Activated CD8-positive, alpha-beta memory T cell treated with anti-CD3 and anti-CD28 coated beads for 4 hours (primary cell): ENCODE measurements at places on chromosomes 2 and 18.

DNA sequence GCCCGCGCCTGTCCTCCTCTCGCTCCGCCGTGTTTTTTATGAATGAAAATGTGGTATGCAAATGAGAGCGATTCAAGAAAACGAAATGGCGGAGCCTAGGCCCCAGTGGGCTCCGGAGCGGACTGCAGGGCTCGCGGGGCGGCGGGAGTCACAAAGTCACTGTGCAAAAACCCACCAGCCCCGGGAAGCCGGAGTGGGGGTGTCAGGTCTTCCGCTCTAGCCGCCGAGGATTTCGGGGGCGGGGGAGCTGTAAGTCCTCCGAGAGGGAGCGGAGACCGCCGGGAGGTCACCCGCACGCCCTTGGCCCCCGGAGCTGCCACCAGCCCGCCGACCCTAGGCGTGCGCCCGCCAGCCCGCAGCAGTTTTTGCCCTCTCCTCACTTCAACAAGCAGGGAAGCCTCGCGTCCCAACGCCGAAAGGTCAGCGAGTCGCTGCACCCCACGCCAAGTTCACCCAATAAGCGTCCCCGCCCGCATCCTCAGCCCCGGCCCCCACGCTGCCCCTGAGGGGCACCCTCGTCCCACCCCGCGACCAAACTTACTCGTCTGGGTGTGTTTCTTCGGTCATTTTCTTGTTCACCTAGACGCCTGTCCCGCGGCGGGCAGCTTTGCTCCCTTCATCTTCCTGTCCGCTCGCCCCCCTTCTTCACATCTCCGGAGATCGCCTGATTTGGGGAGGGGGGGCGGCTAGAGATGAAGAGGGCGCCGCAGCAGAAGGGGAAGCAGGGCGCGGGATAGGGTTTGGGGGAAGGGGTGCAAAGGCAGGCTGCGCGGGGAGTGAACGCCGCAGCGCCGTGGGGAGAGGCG, 775 bp downstream of the SPRED2 start:
- no peak for DNase-seq

GRCh38 chr2:191049728-191050639, 36.0 kb upstream of the STAT1 start:
- no peak for DNase-seq

DNA sequence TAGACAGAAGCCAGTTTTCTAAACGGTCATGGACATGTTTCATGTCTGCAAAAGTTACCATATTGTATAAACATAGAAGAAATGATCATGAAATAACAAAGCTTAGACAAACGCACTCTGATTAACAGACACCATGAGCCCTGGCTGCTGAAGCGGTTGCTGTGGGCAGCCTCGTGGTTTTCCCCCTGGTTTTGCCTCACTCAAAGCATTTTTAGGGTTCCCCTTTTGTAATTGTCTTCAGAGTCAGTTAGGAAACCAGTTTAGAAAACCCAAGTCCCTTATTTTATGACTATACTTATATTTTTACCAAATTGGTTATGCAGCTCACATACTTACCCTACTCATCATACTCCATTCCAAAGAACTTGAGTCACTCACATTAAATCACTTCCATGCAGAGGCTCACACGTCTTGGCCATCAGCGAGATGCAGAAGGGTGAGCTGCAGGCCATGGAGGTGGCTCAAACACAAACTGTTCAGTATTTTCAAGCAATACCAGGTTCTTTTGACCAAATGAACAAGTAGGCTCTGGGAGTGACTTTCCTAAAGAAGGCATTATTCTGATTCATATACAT, 105.6 kb upstream of the SALL3 start:
- no peak for DNase-seq

- no peak for DNase-seq
Observed at GRCh38 chr2:224847961-224848850, 132.0 kb upstream of the CCDC195 start.

DNA sequence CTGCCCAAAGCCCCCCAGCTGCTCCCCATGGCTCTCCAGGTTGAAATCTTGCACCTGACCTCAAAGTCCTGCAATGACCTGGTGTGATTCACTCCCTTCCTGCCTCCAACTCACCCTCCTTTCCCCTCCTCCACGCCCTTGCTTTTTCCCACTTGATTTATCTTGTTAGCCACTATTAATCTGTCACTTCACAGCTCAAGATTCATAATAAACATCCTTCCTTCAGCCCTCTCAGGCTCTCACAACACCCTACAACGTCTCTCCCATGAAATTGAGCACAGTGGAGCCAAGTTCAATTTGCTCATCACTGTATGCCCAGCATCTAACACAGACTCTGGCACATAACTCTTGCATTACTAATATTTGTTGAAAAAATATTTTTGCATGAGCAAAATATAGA, 85.6 kb upstream of the SLC35G4 start:
- DNase-seq: no peak

- DNase-seq: no peak
Observed at GRCh38 chr2:152647552-152647951, 69.7 kb downstream of the PRPF40A start.

GRCh38 chr2:132664096-132664495, 5.9 kb downstream of the LYPD1 start:
- DNase-seq: no peak

GRCh38 chr2:28717339-28717758, 34.3 kb upstream of the PPP1CB start:
- no peak for DNase-seq

DNA sequence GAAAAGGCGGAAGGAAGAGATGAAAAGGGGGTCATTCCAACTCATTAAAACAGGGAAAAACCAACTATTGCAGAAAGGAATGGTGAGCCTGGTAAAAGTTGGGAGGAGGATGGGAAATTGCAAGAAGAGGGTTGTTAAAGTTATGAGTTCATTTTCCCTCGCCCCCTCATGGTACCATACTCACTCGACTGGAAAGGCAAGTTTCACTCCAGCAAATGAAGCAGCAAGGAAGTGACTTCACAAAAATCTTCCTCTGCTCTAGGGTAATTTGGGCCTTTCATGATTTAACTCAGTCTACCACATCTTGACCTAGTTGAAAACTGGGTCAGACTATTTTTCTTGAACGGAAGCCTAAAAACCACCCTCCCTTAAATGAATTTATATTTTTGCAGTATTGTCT, 22.8 kb upstream of the DAW1 start:
- no peak for DNase-seq

DNA sequence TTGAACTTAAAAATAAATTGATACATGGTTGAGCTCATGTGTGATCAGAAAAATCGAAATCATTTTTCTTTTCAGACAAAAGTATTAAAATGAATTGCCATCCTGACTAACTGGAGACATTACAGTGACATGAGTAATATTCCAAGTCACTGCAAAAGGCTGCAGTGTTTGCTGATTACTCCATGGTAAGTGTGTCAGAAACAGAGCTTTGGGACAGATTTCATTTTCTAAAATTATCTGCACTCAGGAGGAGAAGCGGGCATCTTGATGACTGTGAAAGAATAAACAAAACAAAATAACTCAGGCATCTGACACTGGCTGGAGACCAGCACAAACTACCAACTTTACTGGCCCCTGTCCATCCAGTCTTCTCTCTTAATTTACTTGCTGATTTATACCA, 312.3 kb upstream of the PIK3C3 start:
- DNase-seq: no peak

- DNase-seq: no peak
Observed at GRCh38 chr2:187009483-187010239, 160.7 kb upstream of the ZSWIM2 start.

DNA sequence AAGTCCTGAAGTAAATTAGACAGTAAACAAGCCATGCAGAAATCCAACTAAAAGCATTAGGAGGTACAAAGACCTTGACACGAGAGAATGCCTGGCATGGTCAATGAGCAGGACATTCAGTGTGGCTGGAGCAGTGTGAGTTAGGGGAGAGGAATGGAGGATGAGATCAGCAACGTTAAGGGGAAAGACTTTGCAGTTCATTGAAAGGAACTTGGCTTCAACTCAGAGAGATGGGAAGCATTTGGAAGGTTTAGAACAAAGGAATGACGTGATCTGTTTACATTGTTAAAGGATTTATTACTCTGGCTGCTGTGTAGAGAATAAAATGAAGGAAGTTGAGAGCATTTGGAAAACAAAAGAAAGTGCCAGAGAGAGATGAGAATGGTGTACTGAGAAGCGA, 621.3 kb downstream of the XIRP2 start:
- no peak for DNase-seq

DNA sequence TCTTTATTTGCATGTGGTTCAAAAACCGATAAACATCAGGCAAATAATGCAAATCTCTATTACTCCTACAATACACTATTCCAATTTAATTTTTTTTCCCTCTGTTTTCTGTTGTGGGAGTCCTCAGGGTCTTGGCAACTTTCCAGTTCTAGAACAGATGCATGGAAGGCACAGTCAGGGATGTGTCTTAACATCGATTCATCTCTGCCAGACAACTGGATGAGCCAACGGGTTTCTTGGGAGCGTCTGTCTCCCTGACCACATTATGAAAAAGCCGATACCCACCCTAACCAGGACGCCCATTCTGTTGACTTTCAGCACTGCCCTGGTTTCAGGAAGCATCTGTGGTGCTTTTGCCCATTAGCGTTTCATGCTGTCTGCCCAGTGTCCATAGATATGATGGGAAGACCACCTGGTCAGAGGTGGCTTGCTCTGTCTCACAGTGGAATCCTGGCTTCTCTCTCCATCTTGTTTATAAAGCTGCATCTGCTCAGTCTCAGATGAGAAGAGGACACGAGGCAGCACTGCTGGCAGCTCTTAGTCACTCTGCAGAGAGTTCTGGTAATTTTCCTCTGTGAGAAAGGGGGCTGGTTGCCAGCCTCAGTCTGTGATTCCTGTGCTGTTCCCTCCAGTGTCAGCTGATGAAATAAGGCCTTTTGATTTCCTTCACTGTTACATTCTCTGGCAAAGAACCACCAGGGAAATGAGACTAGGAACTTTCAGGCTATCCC, 57.9 kb upstream of the KCNE4 start:
- no peak for DNase-seq

DNA sequence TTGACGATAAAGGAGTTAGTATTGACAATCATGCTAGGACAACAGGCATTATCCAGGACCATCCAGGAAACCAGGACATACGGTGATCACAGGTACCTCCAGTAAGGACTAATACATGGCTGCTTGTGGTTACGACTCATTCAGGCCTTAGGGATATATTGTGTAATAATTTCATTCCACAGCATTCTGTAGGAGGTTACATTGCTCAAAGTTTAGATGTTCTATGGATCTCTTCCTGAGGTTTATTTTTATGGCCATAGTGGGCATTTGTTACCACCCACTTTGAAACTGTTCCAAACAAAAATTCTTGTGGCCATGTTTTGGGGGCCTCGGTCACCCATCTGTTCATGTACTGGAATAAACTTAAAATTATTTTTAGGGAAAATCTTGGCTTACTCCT, 431.6 kb downstream of the METTL4 start:
- no peak for DNase-seq

DNA sequence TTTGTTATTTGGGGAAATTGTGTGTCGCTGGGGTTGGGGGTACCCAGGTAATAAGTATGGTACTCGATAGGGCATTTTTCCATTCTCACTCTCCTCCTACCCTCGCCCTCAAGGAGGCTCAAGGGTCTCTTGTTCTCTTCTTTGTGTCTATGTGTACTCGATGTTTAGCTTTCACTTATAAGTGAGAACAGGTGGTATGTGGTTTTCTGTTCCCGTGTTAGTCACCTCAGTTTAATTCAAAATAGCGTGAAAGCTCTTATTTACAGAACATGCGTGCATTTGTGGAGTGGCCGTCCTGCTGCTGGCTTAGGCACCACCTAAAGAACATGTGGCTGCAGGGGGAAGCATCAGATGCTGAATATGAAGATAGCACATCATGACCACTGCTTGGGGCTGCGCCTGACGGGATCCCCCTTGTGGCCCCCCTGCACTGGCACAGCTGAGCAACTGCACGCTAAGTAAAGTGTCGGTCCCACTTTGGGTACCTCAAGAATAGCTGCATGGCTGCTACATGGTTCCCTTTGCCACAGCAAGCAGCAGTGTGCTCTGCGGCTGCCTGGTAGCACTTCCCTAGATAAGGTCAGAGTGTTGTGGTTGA, 569.0 kb downstream of the DCDC2C start:
- no peak for DNase-seq

- DNase-seq: no peak
Observed at GRCh38 chr2:25784404-25784803, 93.9 kb downstream of the ASXL2 start.

DNA sequence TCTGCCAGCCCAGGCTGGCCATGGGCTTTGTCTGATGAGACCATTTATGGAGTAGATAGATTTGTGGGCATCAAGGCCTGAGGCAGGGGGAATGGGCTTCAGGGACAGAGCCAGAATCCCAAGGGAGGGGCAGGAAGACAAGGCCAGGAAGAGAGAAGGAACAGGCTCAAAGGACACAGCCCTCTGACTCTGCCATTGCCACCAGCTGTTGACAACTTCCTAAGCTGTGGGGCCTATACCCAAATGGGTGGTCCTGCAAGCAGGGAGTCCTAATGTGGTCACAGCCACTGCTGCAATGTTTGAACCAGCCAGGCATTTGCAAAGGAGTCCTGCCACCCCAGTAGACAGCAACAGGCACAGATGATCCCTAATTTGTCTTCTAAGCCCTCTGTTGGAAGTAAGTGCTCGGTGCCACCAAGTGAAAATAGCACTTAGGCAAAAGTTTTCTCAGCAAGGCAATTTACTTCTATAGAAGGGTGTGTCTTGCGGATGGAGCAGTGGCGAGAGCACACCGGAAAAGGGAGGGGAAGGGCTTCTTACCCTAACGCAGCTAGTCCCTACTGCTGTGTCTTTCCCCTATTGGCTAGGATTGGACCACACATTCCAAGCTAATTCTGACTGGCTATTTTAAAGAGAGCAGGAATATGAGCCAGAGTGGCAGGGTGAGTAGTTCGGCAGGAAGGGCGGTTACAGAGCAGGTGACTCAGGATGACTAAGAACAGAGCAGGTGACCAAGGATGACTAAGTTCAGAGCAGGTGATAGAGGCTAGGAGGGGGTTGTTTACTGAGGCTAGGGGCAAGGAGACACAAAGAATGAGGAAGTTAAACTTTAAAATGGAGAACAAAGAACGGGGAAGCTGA, 47.2 kb downstream of the C1QL2 start:
- DNase-seq: no peak

GRCh38 chr18:6939972-6940371, 177.6 kb downstream of the LAMA1 start:
- DNase-seq: no peak

GRCh38 chr2:212534336-212534735, 4.3 kb downstream of the ERBB4 start:
- no peak for DNase-seq

GRCh38 chr2:878245-878930, 72.3 kb upstream of the SNTG2 start:
- no peak for DNase-seq

DNA sequence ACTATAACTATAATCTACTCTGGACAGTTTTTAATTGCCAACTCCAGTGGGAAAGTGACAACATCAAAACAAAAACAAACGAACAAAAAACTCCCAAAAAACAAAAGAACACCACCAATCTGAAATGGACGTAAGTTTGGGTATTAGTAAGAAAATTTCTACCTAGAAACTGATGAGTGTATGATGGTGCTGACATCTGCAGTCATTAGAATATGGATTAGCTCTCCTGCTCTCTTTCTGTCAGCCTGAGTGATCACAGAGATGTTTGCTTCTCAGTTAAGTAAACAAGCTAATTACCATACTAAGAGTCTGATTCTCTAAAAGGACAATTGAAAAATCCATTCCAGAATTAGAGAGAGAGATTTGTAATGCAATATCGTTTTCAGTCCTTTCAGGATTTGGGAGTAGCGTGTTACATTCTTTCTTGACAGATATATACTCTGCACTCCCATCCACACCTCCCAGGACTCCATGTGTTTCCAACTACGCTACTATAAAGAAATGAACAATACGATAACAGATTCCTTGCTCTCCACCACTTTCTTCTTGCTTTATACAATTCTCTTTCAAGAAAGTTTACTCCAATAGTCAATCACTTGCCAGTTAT, 1347.4 kb upstream of the PIK3C3 start:
- DNase-seq: no peak

- no peak for DNase-seq
Observed at GRCh38 chr18:1846640-1847039, 724.7 kb downstream of the METTL4 start.
